ENCODE measurements at places on chromosomes 2 and 18.
A peak's percentile ranks its signal among the peaks of the same experiment; 100 is the strongest.

DNA sequence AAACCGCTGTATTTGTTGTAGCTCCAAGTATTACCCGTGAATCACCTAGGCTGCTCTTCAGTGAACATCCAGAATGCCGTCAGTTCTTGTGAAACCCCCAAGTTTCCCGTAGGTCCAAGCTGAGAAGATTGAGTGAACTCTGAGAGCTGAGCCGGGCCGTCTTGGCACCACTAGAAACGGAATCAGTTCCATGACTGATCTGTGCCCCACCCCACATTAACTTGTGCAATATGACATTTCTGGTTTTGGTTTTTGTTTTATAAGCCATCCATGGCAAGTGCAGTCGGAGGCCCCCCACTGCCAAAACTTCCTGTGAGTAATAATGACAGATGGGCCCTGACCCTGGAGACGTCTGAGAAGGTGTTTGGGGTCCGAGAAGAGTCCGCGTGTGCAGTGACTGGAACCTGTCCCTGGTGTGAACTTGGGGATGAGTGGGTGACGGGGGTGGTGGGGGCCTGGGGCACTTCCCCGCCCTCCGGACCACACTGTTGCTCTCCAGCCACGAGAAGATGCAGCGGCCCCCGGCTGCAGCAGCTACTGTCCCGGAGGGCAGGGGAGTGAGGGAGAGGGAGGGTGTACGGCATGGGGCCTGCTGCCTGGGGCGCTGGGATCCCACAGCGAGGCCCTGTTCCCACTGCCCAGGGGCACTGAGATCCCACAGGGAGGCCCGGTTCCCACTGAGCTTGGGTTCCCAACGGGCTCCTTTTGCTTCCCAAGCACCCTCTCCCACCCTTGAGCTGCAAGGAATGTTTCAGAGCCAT, 26.5 kb downstream of the NFATC1 start:
- ATAC-seq, result no peak

DNA sequence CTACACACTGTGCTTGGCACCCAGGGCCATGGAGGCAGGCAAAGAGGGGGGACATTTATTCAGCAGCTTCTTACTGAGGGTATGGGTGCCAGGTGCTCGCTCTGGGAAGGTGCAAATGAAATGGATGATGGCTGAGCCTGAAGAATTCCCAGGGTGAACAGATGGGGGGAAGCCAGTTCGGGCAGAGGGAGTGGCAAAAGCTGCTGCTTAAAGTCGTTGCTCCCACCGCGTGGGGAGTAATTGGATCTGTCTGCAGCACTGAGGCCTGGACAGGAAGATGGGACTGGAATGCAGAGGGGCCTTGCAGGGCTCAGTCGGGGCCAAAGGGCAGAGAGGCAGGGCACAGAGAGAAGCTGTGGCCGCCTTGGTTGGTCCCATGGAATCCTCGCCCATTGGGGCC, 51.2 kb downstream of the NEDD4L start:
- ATAC-seq, result no peak

GRCh38 chr2:30934066-30934465, 126.8 kb upstream of the CAPN13 start:
- ATAC-seq, result no peak

DNA sequence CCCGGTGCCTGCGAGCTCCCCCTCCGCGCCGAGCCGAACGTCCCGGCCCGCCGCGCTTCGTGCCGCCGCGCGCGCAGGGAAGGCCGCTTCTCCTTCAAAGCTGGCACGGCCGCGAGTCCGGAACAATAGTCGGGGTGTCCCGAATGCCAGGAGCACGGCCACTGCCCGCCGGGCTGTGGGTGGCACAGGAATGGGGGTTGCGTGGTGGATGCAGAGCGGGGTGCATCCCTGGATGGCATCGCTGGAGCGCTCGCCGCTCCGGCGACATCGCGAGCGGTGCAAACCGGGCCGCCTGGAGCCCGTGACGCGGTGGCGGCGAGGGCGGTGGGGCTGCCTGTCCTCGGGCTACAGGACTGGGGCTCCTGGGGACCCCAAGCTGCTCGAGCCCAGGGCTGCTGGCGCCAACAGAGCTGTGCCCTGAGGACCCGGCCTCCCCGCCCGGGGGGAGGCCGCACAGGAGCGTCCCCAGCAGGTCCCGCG, 1.1 kb upstream of the SATB2 start:
- peak; percentile 35 for ATAC-seq

DNA sequence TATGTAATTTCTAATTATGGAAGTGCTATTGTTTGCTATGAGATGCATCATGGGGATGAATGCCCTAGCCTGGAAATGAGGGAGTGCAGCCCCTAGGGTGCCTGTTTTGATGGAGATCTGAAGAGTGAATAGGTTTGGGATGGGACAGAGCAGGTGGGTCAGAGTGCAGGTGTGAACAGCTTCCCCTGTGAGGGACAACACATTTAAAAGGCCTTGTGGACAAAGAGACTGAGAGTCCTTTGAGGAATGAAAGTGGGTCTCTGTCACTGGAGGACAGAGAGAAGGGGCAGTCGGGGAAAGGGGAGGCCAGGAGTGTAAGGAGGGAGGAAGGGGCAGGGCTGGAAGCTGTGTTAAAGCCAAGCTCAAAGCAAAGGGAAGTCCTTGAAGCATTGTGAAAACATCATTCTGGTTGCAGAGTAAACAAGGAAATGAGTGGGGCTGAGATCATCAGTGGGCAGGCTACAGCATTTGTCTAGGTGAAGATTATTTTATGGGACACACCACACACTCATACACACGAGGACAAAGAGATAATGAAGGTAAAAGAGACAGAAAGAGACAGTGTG, 877.6 kb downstream of the SLC4A3 start:
- peak; percentile 35 for ATAC-seq

DNA sequence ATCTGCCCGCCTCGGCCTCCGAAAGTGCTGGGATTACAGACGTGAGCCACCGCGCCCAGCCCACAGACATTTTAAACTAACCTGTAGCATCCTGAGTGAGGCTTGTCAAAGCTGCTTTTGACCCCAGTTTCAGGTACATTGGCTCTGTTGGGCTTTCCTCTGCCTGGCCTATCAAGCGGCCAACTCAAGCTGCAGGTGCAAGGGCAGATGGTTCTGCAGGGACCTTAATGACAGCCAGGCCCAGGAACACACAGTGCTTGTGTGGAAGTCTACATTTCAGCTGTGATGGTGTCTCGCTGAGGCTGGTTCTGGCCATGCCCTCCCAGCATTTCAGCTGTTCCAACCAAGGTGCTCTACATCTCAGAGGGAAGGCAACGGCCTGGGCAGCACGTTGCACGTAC, 18.4 kb downstream of the INPP4A start:
- no peak for ATAC-seq

DNA sequence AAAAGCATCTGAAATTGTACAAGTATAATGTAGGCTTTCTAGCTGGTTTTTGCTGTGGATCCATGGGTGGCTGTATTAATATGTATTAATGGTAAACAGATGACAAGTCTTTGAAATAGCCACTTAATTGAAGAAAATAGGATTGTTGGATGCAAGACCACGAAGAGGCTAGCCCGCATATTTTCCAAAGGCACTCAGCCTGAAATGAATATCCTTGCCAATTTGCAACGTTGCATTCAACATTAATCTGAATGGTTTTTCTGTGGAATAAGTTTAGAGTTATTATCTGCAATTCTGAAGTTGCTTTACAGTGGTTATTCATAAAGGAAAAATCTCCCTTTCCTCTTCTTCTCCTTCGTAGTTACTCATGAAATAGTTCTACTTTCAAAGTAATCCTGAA, 86.2 kb upstream of the SPATS2L start:
- ATAC-seq, result no peak

DNA sequence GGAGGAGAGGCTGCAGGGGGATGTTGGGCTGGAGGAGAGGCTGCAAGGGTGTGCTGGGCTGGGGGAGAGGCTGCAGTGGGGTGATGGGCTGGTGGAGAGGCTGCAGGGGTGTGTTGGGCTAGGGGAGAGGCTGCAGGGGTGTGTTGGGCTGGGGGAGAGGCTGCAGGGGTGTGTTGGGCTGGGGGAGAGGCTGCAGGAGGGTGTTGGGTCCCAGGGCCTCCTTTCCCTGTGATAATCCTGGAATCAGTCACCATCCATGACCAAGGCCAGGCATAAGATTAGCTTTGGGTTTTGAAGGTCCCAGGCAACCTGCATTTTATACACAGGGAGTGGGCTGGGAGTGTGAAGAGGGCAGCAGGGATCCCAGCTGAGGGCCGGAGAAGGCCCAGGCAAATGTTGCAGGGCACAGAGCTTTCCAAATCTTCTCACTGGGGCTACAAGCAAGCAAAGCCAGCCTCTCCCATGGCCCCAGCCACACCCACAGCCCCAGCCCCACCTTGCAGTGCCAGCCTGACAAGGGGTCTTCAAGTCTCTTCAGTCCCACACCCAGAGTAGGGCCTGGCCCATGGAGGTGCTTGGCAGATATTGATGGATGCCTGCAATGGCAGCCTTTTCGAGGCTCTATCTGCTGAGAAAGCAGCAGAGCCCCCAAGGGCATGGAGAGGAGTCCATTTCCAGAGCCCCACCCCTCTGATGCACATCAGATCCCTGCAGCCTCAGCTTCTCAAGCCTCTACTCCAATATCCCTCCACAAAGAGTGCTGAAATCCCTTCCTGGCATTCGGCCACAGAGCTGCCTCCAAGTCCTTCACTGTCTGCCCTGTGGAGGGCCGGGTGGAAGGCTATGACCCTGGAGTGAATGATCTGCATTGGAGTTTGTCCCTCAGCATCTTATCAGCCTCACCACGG, 50.3 kb upstream of the GLI2 start:
- ATAC-seq, result no peak

DNA sequence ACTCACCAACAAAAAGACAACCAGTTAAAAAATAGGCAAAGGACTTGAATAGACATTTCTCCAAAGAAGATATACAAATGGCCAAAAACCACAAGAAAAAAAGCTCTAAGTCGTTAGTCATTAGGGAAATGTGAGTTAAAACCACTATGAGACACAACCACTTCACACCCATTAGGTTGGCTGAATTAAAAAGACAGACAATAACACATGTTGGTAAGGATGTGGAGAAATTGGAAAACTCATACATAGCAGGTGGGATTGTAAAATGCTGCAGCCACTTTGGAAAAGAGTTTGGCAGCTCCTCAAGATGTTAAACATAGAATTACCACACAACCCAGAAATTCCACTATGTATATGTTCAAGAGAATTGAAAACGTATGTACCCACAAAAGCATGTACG, 117.6 kb upstream of the SPATS2L start:
- no peak for ATAC-seq

DNA sequence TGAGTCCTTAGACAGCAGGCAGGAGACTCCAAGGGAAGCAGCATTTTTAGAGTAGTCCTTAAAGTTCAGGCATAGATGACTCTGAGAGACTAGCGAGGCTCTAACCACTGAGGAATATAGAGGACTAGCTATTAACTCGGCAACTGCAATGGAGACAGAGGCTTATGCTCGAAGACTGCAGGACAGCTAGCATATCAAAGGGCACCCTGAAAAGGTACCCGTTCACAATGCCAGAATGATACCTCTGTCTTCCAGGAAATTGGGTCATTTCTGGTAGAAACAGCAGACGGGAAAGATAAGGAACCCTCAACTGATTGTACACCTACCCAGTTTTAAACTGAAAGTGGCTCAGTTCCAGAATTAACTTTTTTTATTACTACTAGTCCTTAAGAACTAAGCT, 1204.0 kb upstream of the ZEB2 start:
- ATAC-seq, result no peak

DNA sequence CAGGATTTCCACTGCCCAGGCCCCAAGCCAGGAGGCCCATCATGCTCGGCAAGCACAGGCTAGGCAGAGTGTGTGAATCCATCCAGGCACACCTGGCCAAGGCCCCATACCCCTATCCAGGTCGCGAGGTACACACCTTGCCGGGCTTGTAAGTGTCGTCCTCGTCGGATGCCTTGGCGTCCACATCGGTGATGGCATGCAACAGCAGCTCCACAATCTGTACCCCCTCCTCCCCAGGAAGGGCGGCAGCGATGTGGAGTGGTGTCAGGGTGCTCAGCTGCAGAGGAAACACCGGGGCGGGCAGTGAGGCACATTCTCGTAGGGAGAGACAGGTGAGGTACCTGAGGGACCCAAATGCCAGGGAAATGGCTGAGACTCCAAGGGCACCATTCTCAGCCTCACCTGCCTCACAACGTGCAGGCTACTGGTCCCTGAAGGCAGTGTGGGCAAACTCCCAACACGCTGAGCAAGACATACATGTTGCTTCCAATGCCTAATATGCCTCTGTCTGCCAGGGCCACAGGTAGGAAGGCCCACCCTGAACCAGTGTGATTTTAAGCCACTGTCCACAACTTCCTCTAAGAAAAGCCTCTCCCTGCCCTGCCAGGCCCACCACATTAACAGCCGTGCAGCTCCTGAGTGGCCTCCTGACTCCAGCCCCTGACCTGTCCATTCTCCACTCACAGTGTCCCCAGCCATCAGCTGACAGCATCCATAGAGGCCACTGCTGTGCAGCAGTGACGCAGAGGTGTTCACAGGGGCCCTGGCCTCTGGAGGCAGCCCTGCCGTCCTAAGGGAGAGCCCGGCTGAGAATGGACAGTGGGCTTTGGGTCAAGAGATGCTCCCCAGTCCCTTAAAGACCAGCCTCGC, 44.9 kb downstream of the ANKMY1 start:
- no peak for ATAC-seq

DNA sequence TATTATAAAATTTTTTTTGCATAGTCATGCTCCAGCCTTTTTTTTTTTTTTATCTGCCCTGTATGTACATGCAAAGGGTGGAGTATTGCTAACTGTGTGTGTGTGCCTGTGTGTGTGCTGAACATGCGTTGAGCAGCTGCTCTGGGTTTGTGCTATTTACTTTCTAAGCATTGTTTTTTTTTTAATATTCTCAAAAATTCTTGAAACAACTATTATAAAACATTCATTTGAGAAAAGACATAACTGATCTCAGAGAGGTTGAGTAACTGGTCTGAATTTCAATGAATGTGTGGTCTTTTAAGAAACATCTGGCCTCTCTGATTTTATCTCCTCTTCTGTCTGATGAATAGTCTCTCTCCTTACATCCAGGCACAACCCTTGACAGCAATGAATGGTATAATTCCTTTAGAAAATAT, 366.0 kb upstream of the SLC14A2 start:
- ATAC-seq, result peak; percentile 43

GRCh38 chr2:2848198-2848597, 517.1 kb upstream of the MYT1L start:
- no peak for ATAC-seq

- ATAC-seq, result peak; percentile 35
Observed at GRCh38 chr2:19357402-19358241, 801 bp downstream of the OSR1 start.
